D721Med (cell line): ENCODE measurements at places on chromosomes 11 and 22.
A peak's percentile ranks its signal among the peaks of the same experiment; 100 is the strongest.

- DNase-seq = no peak
These were observed 12.2 kb downstream of the RASD2 start for GRCh38 chr22:35552846-35553245.

GRCh38 chr11:66843776-66844495, 695 bp downstream of the RCE1 start:
- DNase-seq = no peak

- no peak for DNase-seq
These were observed 5.3 kb downstream of the EXPH5 start for GRCh38 chr11:108588287-108588686.

DNA sequence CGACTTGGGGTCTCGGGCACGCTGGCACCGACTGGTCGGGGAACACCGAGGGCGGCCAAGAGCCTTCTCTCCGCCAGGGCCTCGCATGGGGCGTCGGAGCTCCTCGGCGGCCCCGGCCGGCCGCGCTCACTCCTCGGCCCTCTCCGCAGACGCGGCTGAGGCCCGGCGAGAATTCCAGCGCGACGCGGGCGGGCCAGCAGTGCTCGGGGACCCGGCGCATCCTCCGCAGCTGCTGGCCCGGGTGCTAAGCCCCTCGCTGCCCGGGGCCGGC, 5.6 kb downstream of the TBX1 start:
- DNase-seq = no peak

DNA sequence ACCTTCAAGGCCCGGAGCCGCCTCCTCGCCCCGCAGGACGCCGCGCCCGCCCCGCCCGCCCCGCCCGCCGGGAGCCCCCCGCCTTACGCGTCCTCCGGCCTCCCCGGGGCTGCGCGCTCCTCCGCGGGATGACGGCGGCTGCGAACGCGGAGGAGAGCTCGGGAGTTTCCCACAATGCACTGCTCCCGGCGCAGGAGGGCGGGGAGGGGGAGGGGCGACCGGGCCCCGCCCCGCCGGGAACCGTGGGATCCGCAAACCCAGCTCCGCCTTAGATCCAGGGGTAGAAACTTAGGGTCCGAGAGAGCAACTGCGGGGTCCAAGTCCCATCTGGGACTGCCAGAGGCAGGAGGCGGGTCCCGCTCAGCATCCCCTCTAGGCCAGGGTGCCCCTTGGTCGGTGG, at the start of gene CEND1:
CEND1 (minus strand) TSS at position 148 of the 400 bp plus-strand sequence. CDS start 1,514 bp downstream, outside the sequence.
- DNase-seq = peak; percentile 48

DNA sequence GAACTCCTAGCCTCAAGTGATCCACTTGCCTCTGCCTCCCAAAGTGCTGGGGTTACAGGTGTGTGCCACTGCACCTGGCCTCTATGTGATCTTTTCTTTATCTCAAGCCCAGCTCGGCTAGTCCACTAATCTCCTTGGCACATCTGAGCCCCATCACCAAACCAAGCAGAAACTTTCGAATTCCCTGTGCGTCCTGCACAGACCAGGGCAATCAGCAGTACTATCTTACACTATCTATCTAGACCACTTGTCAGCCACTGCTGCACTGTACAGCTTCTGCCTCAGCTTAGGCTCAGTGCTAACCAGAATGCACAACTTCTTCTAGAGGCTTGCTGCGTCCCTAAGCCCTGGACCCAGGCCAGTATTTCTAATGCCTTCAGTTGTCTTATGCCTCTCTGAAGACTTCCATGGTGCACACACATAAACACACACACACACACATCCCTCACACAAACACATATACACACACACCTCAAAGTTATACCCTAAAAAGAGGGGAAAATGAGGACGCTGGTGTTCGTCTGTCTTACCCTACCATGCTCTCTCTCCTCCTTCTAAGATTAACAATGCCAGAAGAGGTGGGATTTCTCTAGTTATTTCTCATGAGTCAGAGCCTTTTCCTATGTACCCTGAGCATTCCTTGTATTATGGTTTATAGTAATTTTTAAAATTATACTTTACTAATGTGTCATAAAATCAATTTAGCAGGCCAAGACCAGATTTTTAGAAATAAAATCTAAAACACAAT, 59.3 kb upstream of the FAM181B start:
- no peak for DNase-seq

- DNase-seq = no peak
These were observed 1.2 kb downstream of the BIRC3 start for GRCh38 chr11:102318469-102318868.

DNA sequence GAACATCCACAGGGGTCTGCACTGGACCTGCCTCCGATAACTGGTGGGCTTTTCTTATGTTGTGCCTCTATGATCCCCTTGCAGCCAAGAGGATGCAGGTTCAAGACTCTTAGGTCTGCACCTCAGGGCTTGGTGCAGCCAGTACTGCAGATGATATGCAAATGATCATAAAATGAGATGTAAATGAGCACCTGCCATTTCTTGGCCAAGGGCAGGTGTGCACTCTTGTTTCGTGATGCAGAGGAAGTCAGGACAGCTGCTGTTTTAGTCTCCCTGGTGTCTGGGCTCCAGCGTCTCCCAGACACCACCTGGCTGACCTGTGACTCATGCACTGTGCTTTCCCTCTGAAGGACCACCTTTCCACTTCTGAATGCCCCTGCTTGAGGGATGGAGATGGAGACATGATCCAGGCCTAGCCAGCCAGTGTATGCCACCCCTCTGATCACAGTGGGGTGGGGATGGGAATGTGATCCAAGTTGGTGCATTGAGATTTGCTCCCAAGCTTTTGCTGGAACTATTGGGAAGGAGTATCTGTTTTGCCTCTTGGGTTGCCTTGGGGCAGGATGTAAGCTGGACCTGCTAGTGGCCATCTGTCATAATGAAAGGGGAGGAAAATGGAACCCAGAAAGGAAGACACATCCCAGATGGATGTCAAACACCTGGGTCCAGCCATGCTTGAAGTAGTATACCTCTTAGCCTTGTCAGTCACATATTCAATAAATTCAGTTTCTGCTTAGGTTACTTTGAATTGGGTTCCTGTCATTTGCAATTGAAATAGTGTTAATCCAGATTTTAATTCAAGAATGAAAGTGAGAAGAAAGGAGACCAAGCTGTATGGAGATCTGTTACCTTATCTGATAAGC, 3.3 kb upstream of the KCNJ11 start:
- DNase-seq = no peak

GRCh38 chr11:133693110-133693509, 152.2 kb downstream of the SPATA19 start:
- DNase-seq = no peak

- DNase-seq = no peak
These were observed 75.3 kb upstream of the NCAM1 start for GRCh38 chr11:112885744-112886433.

- no peak for DNase-seq
These were observed 1.6 kb upstream of the MFRP start for GRCh38 chr11:119347940-119348605.

DNA sequence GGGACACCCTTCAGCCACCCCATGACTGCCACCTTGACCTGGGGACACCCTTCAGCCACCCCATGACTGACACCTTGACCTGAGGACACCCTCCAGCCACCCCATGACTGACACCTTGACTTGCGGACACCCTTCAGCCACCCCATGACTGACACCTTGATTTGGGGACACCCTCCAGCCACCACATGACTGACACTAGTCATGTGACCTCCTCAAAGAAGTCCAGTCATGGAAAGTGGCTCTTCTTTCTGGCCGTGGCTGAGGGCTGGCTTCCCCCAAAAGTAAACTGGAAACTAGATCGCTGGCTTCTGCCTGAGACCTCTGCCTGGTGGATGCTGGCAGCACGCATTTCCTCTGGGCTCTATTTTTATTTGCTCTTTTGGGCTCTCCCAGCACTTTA, 28.4 kb downstream of the ARFGAP2 start:
- DNase-seq = no peak

DNA sequence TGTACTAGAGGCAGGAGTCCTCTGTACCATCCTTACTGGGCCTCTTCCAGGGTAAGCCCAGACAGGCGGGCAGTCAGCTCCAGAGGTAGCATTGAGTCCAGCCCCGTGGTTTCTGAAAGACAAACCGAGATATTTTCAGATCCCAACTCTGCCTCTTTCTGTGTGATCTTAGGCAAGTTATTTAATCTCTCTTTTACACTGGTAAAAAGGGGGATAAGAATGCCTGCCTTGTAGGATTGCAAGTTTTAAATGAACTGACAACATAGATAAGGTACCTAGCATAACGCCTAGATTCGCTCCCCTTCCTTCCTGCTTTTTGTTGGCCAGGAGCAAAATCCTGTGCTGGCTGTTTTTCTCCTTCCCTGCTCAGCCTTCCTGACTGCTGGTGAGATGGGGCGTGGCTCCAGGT, 56.4 kb upstream of the NNMT start:
- DNase-seq = no peak

GRCh38 chr11:96228910-96229309, 114.1 kb downstream of the MAML2 start:
- DNase-seq = no peak

- no peak for DNase-seq
These were observed 16.0 kb downstream of the CDC45 start for GRCh38 chr22:19495562-19496323.

GRCh38 chr11:66277471-66278362, at the start of gene CNIH2:
TSS of gene CNIH2 (plus strand) at chr11:66278175. CDS start at chr11:66278457, 282 bp downstream.
- DNase-seq = peak; percentile 77

DNA sequence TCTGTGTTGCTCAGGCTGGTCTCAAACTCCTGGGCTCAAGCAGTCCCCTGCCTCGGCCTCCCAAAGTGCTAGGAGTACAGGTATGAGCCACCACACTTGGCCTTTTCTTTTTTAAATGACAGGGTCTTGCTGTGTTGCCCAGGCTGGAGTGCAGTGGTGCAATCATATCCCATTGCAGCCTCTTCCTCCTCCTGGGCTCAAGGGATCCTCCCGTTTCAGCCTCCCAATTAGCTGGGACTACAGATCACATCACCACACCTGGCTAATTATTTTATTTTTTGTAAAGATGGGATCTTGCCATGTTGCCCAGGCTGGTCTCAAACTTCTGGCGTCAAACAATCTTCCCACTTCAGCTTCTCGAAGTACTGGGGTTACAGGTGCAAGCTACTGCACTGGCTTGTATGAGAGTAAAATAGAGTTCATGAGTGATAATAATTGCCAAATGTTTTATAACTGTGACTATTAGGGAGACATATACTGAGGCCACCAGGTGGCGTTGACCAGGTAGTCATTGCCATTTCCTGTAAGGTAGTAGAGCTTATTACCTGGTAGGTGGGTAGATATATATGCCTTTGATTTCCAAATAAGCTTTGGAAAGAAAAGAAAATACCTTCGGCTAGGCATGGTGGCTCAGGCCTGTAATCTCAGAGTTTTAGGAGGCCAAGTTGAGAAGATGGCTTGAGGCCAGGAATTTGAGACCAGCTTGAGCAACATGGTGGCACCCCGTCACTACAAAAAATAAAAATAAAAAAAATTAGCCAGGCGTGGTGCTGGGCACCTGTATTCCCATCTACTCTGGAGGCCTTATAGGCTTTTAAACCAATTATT, 5.4 kb downstream of the FDX1 start:
- DNase-seq = no peak

- DNase-seq = no peak
These were observed 40.6 kb downstream of the RAB30 start for GRCh38 chr11:83031127-83031526.

DNA sequence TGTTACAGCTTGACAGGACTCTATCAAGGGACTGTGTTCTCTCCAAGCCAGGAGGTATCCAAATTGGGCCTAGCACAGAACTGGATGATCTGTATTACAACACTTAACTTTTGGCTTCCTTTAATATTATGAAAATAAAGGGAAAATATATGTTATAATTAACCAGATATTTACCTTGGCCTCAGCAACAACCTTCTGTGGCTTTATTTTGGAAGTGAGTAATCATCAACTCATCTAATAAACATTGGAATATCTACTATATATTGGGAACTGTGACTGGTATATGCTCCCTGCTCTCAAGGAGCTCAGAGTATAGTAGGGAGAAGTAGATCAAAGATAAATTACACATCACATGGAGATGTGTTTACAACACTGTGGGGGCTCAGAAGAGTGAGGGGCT, 352.2 kb downstream of the METTL15 start:
- DNase-seq = no peak

- DNase-seq = no peak
These were observed 14.3 kb downstream of the HPS5 start for GRCh38 chr11:18307461-18308139.

DNA sequence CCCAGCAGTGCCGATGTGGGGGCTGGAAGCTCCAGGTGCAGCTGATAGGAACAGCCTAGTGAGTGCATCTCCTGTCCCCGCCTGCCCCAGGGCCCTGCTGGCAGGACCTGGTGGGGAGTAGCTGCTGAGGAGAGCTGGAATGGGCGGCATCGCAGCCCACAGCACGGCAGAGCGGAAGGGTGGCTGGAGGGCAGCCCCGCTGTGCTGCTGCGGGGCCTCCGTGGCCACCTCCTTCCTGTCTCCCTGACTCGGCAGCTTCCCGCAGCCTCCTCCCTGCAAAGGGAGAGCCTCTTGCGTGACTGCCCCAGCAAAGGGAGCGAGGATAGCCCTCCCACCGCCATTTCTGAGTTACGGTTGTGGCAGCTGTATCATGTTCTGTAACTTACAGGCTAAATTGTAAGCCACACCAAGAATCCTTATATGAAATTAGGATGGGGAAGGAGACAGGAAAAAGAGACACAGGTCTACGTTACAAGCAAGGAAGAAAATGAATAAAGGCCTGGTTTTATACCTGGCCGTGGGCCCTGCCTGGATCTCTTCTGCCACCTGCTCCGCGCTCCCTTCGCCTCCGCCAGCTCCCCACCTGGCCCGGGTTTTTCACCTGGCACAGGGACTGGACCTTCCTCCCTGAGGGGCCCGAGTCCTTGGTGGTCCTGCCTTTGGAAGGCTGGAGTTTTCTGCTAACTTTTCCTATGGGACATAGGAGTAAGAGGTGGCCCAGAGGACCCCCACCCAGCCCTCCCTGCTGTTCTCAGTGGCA, 10.0 kb downstream of the TPCN2 start:
- no peak for DNase-seq

DNA sequence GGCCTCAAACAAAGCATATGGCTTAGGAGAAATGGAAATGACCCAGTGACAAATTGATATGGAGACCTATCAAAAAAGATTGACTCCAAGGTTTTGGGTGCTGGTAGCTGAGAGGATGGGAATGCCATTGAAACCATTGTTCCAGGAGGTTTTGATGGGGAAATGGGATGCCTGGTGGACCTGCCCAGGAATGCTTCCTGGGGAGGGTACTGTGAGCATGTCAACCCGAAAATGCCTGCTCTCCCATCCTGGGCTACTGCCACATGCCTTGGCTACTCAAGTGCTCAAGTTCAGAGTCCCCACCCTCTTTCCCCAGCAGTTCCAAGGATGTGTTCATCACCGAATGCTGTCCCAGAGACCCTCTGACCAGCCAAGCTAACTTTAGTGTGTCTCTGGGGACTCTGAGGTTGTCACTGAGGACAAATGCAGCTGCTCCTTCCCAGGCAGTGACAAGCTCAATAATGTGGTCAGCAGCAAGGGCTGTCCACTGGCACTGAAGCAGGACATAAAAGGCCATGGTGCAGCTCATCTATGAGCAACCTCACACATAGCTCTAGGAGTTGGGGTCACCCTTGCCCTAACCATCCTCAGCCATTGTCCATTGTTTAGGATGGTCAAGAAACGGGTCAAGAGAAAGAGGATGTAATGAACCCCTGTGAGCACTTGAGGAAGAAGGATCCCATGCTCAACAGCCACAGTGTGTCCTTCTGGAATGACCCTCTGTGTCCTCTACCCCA, 83.7 kb downstream of the TRIM29 start:
- no peak for DNase-seq

- no peak for DNase-seq
These were observed 32.1 kb downstream of the FAM168A start for GRCh38 chr11:73565804-73566203.
